ENCODE measurements at places on chromosomes 6 and 20.

GRCh38 chr6:125587666-125588632 is 161.5 kb upstream of the HEY2 start:
- DNase-seq: no peak

DNA sequence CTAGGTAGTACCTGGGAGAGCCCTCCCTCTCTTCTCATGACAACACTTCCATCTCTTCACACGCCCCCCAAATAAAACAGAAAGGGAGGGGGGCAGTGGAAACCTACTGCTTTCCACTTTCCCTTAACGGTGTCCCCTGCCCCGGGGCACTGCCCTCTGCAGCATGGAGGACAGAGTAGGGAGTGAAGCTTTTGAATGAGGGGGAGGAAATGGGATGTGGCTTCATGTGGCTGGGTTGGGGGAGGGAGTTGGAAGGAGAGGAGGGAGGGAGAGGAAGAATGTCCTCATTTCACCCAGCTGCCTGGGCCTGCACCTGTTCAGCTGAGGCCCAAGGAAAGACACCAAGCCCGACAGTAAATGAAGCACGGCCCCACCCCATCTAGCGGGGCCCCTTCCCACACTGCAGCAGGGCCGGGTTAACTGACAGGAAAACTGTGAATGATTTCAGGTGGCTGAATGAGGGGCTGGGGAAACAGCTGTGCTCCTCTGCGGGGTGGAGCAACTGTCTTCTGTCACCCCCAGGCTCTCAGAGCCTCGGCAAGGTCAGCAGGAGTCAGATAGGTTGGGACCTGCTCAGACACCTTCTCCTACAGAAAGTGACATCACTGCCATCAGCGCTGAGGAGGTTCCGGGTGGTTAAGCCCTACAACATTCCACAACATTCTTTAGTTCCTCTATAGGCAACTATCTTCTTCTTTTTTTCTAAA is 40.0 kb upstream of the TAF8 start:
- DNase-seq: no peak

- DNase-seq: no peak
Observed at GRCh38 chr6:85127168-85127498, 322.8 kb upstream of the NT5E start.

GRCh38 chr6:122059918-122060317 is 339.5 kb upstream of the HSF2 start:
- DNase-seq: no peak

DNA sequence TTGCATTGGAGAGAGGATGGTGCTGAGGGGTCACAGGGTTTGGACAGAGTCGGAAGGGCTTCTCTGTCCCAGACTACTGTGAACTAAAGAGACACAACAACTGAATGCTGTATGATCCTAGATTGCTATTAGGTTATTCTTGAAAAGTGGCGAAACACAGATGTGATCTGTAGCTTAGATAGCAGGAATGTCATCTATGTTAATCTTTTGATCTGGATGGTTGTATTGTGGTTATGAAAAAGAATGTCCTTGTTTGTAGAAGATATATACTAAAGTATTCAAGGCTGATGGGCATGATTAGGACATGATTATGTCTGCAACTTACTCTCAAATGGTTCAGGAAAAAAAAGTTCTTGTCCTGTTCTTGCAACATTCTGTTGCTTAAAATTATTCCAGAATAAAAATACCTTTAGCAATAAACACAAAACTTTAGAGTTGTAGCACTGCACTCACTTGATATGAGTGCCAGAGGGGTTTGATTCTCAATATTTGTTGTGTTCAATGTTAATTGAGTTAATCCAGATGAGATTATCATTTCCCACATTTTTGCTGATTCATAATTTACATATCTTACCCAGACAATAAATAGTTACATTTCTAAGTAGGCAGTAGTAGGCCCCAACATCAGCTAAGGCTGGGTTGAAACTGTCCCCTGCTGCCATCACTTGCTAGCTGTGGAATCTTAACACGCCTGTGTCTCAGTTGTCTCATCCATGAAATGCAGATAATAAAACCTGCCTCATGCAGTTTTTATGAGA is 645.2 kb downstream of the KIF16B start:
- DNase-seq: no peak

- DNase-seq: no peak
Observed at GRCh38 chr20:31819083-31819784, at the start of gene MYLK2. MYLK2 (plus strand) TSS chr20:31819356; CDS start chr20:31819581, 225 bp downstream.

DNA sequence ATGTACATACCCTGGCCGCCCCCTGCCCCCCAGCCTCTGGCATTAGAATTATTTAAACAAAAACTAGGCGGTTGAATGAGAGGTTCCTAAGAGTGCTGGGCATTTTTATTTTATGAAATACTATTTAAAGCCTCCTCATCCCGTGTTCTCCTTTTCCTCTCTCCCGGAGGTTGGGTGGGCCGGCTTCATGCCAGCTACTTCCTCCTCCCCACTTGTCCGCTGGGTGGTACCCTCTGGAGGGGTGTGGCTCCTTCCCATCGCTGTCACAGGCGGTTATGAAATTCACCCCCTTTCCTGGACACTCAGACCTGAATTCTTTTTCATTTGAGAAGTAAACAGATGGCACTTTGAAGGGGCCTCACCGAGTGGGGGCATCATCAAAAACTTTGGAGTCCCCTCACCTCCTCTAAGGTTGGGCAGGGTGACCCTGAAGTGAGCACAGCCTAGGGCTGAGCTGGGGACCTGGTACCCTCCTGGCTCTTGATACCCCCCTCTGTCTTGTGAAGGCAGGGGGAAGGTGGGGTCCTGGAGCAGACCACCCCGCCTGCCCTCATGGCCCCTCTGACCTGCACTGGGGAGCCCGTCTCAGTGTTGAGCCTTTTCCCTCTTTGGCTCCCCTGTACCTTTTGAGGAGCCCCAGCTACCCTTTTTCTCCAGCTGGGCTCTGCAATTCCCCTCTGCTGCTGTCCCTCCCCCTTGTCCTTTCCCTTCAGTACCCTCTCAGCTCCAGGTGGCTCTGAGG is 7.6 kb downstream of the CDKN1A start:
- DNase-seq: no peak

DNA sequence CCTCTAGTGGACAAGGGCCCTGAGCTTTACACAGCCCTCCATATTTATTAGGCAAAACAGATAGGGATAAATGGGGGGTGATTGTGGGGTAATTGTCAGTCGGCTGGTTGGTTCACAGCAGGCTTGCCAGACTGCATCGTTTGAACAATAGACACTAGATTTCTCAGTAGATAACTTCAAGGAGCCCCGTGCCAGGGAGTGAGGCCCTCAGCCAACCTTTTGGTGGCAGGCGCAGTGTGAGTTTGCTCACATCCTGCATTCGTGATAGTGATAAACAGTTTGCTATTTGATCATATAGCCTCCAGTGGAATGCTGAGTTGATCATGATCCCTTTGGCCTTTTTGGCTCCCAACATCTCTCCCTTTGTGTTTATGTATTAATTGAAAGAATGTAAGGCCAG is 3.6 kb upstream of the ABHD12 start:
- DNase-seq: no peak

- DNase-seq: no peak
Observed at GRCh38 chr20:17281478-17281877, 54.6 kb downstream of the PCSK2 start.

- no peak for DNase-seq
Observed at GRCh38 chr6:140388815-140389214, 1014.4 kb upstream of the CITED2 start.

- no peak for DNase-seq
Observed at GRCh38 chr6:122710908-122711635, 68.4 kb upstream of the FABP7 start.

- no peak for DNase-seq
Observed at GRCh38 chr6:142648526-142648925, 296.4 kb downstream of the HIVEP2 start.

- DNase-seq: no peak
Observed at GRCh38 chr6:138331444-138331843, 46.3 kb upstream of the SMIM28 start.

DNA sequence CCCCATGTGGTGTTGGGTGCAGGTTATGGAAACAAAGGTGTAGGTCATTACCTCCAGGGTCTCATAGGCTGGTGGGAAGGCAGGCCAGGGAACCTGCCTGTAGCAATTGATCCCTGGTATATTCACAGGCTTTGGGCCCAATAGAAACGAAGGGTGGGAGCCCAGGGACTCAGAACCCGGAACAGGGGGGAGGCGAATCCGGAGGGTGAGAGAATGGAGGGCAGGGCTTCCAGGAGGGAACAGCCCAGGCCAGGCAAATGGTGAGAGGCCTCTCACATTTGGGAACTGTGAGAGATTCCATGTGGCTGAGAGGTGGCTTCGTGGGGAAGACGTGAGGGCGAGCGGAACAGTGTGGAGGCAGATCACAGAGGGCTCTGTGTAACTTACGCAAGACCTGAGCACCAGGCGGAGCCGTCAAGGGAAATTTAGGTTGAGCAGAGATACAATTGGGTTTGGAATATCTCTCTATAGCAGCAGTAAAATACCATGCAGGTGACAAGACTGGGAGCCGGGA is 267.1 kb downstream of the ERMARD start:
- no peak for DNase-seq

DNA sequence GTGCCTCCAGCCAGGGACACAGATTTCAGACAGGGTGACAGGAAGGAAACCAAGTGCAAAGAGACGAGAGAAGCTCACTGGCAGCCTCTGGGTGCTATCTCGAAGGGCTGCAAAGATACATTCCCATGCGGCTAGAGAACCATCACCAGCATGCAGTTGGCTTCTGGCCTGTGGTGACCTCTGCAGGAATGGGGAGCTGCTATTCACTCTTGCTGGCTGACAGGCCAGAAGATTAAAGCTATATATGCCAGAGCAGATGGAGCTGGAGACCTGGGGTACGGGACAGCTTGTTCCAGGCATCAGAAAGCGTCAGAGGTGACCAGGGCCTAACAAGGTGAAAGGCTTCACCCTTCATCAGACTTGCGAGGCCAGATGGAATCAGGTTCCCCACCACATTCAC is 20.0 kb downstream of the MAP1LC3A start:
- DNase-seq: no peak

GRCh38 chr20:62876501-62876901 is 14.9 kb upstream of the TCFL5 start:
- DNase-seq: no peak

GRCh38 chr6:131073577-131073976 is 10.5 kb upstream of the EPB41L2 start:
- DNase-seq: no peak

DNA sequence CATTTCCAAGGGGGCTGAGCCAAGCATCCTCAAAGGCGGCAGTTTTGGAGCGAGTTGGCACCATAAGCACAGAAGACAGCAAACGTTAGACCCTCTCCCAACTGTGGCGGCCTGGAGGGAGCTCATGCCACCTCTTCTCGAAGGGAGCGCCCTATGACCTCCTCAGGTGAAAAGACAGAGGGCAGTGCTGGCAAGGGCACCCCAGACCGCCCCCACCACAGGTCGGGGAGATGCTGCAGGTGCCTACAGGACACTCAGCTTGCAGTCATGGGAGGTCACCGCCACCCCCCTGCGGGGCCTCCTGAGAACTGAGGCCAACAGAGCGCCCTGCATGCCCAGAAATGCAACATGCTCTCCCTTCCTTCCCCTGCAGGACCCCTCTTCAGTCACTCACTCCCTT is 45.1 kb upstream of the BHLHE23 start:
- DNase-seq: no peak

- DNase-seq: no peak
Observed at GRCh38 chr6:42817907-42818306, 36.1 kb downstream of the BICRAL start.

DNA sequence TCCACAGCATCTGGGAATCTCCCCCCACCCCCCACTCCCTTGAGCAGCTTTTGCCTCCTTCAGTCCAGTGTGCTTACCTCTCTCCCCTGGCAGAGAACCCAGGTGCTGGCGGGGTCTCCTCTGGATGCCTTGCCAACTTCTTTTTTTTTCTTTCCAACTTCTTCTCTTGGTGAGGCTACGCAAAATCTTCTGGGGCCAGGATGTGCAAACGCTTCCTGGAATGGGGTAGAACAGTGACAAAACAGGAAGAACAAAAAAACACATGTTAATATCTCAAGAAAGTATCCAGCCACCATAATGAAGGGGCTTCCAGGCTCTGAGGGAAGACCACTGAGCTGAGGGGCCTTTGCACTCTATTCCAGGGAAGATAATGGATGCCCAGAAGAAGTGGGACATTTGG is 53.9 kb upstream of the DDR1 start:
- DNase-seq: no peak

- DNase-seq: no peak
Observed at GRCh38 chr6:111835807-111836206, 37.4 kb downstream of the FYN start.

GRCh38 chr20:42958367-42959069 is 231.2 kb downstream of the PTPRT start:
- DNase-seq: no peak

DNA sequence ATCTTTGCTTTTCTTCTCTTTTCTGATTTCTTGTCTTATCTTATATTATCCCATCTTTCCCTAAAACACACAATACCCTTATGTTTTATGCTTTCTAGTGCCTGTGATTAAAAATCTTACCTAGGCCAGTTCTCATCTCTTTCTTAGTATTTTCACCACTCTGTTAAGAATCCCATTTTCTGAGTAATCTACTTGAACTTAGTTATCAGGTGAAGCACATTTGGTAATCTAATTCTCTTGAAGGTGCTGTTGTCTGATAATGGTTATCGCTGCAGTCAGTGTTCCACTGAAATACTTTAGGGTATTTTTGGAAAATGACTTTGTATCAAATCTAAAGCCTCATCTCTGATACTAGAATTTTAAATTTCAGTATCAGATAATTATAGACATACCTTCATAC is 192.5 kb upstream of the MAN1A1 start:
- no peak for DNase-seq

DNA sequence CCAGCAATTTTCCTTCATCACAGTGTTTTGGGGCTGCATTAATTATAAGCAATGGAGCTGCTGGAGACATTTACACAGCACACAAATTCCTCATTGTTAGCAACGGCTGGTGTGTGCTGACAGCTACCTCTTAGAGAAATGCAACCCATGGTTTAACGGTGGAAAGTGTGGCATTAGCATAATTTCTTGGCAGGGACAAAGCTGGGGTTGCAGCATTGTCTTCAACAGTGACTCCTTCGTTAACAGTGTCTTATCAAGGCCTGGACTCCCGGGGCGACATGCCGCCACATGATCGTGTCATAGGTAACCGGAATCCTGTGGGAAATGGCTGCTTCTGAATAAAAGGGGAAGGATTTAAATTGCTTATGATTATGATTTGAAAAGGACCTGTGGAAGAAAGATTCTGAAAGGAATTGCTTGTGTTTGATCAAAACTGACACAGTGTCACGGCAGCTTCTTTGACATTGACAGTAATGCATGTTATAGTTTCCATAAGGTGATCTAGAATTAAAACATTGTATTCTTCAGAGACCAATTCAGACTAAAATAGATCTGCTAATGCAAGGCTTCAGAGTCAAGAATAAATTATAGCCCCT is 128.0 kb downstream of the UST start:
- no peak for DNase-seq

DNA sequence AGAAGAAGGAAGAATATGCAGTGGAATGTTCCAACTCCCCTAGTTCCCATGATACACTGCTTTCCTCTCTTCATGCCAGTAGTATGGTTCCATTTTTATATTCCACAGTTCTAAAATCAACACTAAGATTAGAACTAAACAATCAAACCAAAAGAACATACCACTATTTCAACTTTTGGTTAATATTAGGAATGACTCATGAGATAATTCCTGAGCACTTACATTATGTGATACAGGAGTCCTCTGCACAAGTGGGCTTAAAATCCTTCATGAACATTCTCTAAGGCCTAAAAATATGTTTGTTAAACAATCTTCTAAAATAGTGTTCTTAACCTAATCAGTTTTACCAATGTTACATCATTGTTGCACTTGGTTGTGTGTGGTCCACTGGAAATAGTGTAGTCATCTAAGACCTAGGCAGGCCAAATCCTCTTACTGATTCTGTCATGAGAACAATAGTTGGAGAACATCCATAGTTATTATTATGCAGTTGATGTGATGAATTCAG is 30.3 kb upstream of the RCAN2 start:
- DNase-seq: no peak

- DNase-seq: no peak
Observed at GRCh38 chr20:7859356-7859802, 80.9 kb downstream of the HAO1 start.
